Fibroblast of upper back skin (primary cell): ENCODE measurements at places on chromosomes 1 and 21.

GRCh38 chr1:28936528-28936927, 22.2 kb downstream of the EPB41 start:
- no peak for DNase-seq

DNA sequence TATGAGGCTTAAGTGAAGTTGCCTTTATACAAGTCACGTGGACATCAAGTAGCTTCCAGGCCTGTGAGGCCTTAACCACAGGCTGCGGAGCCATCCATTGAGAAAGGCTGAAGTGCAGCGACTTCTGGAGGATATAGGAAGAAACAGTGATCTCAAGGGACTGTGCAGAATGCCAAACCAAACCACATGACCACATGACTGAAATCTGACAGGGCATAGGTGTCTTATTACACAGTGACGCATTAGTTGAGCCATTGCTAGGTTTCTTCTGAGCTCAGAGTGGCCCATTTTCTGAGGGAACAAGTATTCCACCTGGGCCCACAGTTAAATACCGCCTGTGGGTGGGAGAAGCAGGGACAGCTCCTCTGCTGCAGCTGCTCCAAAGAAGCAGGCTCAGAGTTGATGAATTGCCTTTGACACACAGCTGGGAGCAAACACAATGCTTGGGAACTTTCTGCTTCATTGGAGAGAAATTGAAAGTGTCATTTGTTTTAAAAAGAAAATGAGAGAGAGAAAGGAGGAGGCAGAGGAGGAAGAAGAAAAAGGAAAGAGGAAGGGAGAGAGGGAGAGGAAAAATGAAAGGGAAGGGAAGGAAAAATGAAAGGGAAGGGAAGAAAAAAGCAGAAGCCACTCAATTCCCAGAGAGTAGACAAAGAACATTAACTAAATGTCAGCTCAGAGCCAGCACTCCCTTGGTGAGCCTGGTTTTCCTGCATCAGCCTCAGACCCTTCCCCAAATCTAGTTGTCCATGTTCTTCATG, 94.4 kb downstream of the COLGALT2 start:
- DNase-seq = peak; percentile 100

GRCh38 chr1:156959925-156960324, 39.5 kb downstream of the LRRC71 start:
- no peak for DNase-seq

DNA sequence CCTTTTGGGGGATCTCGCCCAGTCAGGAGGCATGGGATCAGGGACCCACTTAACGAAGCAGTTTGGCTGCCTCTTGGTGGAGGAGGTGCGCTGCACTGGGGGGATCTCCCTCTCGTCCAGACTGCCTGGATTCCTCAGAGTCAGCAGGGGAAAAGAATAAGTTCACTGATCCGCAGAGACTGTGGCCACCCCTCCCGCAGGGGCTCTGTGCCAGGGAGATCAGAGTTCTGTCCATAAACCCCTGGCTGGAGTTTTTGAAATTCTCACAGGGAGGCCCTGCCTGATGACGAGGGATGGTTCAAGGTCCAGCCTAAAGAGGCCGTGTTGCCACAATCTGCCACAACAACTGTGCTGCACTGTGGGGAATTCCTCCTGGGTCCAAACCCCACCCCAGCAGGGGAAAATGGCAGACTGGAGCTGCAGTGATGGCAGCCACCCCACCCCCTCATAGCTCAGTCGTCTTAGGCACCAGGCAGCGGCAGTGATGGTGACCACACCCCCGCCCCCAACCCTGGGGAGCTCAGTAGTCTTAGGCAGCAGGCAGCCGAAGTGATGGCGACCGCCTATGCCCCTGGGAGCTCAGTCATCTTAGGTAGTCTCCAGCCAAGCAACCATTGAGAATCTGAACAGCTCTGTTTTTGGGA, 273.8 kb upstream of the USP25 start:
- no peak for DNase-seq

GRCh38 chr1:181390410-181391077, 92.8 kb upstream of the CACNA1E start:
- DNase-seq = no peak

DNA sequence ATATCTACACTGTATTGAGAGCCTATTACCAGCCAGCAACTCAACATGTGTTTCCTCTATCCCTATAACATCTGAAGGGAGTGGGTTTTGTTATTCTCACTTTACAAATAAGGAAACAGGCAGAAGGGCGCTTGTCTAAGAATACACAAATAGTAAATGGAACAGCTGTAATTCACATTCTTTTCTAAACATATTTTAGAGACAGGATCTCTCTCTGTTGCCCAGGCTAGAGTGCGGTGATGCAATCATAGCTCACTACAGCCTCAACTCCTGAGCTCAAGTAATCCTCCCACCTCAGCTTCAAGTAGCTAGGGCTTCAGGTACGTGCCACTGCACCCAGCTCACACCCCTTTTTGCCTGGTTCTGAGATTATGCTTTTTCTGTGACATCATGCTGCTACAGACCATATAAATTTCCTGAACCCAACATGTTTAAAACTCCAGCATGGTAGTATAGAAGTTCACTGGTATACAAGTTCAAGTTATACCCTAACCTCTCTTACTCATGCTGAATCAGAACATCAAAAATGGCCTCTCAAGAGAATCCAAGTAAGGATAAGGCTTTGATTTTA, 8.6 kb upstream of the TACSTD2 start:
- no peak for DNase-seq

DNA sequence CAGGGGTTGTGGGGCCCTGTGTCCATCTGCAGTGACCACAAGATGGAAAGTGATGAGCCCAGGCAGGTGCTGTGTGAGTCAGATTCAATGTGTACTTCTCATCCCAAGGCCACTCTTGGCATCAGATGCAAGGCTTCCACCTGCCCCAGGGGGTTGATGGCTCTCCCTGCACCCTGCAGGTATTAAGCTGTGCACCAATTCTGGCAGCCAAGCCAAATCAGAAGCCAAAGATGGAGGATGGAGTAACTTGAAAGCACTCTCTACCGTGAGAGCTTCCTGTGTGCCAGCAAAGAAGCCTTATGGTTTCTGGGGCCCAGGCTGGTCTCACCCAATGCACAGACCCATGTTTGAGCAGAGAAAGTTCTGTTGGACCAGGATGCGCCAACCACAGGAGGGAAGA, 44.3 kb upstream of the TENT5C start:
- no peak for DNase-seq

- no peak for DNase-seq
Measured at GRCh38 chr1:231666220-231666936, 39.8 kb downstream of the DISC1 start.

DNA sequence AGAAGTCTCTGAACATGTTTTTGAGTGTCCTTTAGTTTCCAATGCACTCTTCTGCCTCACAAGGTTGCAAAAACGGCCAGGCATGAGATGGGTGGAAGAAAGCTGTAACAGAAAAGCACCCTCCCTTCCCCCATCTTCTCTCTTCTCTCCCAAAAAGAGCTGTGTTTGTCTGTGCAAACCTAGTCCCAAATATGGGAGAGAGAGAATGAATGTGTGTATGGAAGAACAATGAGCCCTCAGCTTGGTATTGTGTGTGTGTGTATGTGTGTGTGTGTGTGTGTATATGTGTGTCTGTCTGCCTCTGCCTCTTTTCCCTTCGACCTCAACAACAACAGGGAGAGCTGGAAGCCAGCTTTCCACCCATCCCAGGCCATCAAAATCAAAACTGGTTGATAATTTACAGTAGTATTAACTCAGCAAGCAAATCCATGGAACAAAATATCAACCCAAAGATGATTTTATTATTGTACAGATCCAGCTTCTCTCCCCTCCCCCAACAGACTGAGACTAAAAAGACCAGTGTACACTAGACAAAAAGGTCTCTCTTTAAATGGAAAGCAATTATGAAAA, 1.8 kb downstream of the RERE start:
- DNase-seq = peak; percentile 39

GRCh38 chr1:241356187-241356518, 852 bp downstream of the RGS7 start:
- no peak for DNase-seq

GRCh38 chr1:86596224-86596623, 49.3 kb downstream of the CLCA4 start:
- no peak for DNase-seq

DNA sequence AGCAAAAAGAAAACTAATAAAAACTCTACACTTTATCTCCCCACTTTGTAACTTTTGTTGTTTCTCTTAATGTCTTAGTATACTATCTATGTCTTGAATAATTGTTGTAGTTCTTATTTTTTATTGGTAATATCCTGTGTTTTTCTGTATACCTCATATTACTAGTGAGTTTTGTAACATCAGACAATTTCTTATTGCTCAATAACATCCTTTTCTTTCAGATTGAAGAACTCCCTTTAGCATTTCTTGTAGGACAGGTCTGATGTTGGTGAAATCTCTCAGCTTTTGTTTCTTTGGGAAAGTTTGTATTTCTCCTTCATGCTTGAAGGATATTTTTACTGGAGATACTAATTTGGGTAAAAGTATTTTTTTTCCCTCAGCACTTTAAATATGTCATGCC, 79.8 kb upstream of the LRRC8B start:
- DNase-seq = no peak

DNA sequence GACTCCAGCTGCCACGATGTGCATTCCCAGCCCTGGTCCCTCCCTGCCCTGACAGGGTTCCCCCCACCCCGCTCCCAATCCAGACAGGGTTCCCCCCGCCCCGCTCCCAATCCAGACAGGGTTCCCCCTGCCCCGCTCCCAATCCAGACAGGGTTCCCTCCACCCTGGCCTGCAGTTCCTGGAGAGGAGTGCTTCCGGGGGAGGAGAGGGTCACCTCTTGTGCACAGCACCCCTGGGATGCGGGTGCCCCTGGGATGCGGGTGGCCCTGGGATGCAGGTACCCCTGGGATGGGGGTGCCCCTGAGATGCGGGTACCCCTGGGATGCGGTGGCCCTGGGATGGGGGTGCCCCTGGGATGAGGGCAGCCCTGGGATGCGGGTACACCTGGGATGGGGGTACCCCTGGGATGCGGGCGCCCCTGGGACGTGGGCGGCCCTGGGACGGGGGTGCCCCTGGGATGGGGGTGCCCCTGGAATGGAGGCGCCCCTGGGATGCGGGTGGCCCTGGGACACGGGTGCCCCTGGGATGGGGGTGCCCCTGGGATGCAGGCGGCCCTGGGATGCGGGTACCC, 36.7 kb upstream of the SLC19A1 start:
- no peak for DNase-seq

- peak; percentile 88 for DNase-seq
Measured at GRCh38 chr1:64624218-64624713, 120.6 kb upstream of the RAVER2 start.

- DNase-seq = peak; percentile 81
Measured at GRCh38 chr1:86197206-86197855, 40.8 kb upstream of the COL24A1 start.

DNA sequence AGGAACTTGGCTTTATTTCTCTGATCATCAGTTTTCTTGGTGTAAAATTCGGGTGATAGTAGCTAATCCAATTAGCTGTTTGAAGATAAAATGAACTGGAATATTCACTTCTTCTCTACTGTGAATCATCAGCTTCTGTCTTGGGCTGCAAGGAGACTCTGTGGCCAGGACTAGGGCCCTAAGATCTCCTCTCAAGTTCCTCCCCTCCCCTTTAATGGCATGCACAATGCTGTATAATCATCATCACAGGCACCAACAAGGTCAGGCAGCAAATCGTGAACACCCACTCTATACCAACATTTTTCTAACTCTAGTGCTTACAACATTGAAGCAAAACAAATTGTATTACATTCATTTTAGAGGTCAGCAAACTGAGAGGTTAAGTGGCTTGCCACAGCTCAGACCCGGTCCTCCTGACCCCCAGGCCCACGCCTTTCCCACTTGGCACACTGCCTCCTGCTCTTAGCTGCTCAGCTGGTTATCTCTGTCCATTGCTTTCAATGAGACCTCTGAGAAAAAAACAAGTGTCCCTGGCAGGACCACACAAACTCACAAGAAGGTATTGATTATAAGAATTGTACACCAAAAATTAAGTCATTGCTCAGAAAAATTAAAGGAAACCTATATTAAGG, 31.8 kb downstream of the LRRC52 start:
- DNase-seq = no peak

- no peak for DNase-seq
Measured at GRCh38 chr1:12345350-12346217, 115.8 kb downstream of the VPS13D start.

GRCh38 chr21:35953597-35953996, 106.7 kb downstream of the SETD4 start:
- no peak for DNase-seq

GRCh38 chr1:40301541-40302299, 15.4 kb downstream of the COL9A2 start:
- DNase-seq = no peak

DNA sequence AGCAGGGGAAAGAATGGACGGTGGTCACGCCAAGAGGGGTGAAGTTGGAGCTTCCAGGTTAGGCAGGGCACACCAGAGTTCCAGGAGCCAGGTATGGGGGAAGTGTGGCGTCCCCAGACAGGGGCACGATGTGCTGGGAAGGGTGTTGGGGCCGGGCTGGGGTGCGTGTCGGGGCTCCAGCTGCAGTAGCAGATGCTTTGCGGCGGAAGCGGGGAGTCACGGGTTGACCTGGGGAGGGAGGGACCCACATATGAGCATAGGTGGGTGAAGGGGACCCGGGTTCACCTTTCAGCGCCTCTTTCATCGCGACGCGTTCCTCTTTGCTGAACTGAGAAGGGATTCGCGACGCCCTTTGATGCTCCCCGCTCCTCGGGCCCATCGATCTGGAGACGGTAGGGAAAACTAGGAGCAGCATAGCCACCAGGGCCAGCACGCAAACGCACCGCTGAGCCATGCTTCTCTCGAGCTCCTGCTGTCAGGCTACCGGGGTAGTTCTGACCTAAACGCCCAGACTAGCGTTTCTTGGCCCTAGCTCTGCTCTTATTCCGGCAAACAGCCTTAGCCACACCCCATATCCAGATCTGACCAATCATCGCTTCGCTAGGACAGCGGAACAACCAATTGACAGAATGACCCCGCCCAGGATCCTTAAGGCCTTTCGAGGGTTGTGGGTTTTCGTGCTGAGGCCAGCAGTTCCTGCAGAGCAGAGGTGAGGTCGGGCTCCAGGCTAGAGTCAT, at the start of gene PM20D1:
Gene PM20D1 (minus strand): TSS at position 514 of the 737 bp plus-strand sequence. CDS start 60 bp downstream, at position 454.
- DNase-seq = peak; percentile 23
